ENCODE measurements at places on chromosomes 1 and 21.

GRCh38 chr1:204146309-204146708 lies 5.5 kb downstream of the ETNK2 start:
- no peak for DNase-seq

DNA sequence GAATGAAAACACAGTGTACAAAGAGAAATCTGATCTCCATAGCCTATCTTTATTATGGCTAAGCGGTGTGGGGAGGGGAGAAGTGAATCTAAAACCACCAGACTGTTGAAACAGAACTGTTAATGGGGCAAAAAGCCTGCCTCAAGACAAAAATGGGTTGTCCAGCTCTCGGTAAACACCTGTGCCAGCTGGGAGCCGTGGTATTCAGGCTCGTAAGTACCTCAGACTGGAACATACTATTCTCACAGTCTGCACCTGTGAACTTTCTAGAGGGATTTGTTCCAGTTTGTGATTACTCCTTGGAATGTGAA lies 42.7 kb upstream of the ATP1A1 start:
- peak; percentile 73 for DNase-seq

DNA sequence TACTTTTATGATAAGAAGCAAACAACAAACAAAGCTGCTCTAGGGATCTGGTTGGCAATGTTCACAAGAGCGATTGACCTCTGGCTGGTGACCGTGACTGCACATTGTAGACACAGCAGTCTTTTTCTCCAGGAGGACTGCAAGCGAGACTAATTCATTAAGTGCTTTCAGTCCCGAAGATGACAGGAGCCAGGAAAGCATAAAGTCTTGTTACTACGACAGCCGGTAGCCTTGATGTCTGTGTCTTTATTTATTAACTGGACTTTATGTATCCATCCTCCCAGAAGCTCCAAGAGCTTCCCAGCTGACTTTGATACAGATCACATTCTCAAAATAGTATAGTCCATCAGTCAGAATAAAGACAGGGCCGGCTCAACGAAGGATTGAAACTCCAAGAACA lies 18.2 kb downstream of the FAM163A start:
- peak; percentile 24 for DNase-seq

DNA sequence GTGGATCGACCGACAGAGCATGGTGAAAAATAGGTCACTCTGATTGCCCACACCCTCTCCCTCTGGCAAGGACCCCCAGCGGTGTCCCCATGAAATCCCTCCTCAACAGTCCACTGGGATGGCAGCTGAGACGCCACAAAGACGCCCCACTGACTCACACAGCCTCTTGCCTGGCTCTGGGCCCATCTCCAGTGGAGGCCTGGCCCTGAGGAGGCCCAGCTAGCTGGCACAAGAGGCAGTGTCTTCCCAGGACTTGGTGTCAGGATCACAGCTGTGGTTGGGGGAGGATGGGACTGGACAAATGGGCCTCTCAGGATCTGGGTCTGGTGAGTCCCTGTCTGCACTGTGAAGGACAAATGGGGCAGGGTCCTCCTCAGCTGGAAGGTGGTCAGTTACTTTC lies 4.6 kb downstream of the ALX3 start:
- DNase-seq: no peak

DNA sequence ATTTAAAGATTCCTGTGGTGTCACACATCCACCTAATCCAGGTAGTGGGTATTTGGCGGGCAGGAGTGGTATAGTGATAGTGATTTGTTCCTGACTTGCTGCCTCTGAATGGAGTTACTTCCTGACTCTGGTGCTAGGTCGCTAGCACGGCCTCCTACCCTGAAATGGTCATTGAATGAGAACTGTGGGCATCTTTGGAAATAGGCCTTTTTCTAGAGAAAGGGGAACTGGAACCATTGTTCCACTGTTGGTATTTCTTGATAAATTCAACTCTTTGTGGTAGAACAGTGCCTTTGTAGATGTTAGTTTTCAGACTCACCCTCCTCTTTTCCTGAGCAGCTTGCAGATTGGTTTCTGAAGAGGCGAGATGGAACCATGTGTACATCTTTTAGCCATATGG lies 1.5 kb downstream of the QSOX1 start:
- no peak for DNase-seq

DNA sequence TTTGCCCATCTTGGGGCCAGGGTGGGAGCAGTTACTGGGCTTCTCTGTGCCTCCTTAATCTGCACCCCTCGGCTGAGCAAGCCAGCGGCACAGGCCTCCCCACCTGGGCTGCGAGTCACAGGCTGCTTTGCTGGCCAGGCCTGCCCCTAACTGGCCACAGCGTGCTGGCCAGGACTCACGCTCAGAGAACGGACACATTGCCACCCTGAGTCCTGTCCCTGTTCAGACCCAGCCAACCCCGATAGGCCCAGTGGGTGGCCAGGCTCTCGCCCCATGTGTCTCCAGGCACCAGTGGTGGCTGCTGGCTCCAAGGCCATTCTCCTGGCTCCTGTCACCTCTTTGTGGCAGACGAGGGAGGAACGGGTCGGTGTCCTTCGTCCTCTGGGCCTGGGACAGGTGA lies 61.3 kb downstream of the MORN1 start:
- no peak for DNase-seq

- DNase-seq: no peak
These were observed 75.4 kb upstream of the LRRC7 start for GRCh38 chr1:69492286-69492685.

DNA sequence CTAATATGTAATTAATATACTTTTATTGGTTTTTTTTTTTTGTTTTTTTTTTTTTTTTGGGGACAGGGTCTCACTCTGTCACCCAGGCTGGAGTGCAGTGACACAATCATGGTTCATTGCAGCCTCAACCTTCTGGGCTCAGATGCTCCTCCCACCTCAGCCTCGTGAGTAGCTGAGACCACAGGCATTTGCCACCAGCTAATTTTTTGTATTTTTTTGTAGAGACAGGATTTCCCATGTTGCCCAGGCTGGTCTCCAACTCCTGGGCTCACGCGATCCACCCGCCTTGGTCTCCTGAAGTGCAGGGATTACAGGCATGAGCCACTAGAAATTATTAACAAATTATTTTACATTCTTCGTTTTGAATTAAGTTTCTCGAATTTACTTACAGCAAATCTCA lies 16.8 kb upstream of the POGZ start:
- DNase-seq: no peak

Measured in NCI-H1092 treated with DMSO at 0.1 percent for 48 hours (cell line).